EL (cell line): ENCODE measurements at places on chromosomes 7 and 10.
A peak's percentile ranks its signal among the peaks of the same experiment; 100 is the strongest.

GRCh38 chr7:17506095-17506494, 207.6 kb downstream of the AHR start:
- no peak for DNase-seq

GRCh38 chr10:129373231-129373630, 93.8 kb upstream of the MGMT start:
- no peak for DNase-seq

DNA sequence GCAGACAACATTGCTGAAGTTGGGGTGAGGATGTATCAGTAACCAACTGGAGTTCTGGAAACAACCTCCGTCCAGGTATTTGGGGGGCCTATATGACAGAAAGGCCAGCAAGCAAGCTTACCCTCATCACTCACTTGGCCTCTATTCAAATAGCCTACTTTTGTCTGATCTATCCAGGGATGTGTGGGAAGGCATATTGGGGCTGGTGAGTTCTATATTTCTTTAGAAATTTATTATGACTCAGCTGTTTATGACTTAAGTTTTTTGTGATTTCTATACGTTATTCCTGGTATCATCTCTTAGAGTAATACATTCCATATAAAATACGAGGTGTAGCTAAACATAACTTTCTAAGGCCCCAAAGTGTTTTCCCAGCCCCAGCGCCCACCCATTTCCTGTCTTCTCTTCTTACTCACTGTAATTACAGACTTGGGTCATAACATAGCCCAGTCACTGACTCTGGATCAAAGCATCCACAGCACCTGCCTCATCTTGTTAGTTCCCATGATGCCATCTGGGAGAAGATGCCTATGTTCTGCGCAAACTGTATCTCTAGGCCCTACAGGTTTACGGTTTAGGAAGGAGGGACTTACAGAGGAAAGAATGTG, 18.1 kb downstream of the GARS1 start:
- peak; percentile 57 for DNase-seq

GRCh38 chr7:101948650-101949049, 131.2 kb downstream of the CUX1 start:
- no peak for DNase-seq

DNA sequence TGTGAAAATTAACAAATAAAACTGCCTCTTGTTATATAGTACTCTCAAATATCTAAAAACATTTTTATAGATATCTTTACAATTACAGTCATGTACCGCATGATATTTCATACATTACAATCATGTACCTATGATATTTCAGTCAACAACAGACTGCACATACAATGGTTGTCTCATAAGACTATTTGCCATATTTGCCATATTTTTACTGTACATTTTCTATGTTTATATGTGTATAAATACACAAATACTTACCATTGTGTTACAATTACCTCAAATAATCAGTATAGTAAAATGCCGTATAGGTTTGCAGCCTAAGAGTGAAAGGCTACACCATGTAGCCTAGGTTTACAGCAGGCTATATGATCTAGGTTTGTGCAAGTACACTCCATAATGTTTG, 336.0 kb upstream of the PCDH15 start:
- no peak for DNase-seq

DNA sequence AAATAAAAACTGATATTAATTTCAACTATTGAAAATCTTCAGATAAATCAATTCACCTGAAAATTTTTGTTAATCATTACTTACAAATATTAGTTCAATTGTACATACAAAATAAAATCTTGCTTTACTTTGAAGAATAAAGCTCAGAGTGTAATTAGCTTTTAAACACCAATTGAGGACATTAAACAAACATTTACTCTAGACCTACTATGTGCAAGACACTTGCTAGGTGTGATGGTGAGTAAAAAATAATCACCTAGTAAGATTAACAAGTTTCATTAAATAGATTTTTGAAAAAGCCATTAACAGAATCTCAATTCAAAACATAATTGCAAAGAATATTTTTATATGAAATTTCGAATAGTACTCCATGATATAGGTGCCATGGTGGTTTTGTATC, 3.9 kb upstream of the MLLT10 start:
- DNase-seq, result no peak

- no peak for DNase-seq
Measured at GRCh38 chr10:11227103-11227502, 209.4 kb downstream of the CELF2 start.

GRCh38 chr7:85234730-85235129, 47.9 kb upstream of the SEMA3D start:
- no peak for DNase-seq

DNA sequence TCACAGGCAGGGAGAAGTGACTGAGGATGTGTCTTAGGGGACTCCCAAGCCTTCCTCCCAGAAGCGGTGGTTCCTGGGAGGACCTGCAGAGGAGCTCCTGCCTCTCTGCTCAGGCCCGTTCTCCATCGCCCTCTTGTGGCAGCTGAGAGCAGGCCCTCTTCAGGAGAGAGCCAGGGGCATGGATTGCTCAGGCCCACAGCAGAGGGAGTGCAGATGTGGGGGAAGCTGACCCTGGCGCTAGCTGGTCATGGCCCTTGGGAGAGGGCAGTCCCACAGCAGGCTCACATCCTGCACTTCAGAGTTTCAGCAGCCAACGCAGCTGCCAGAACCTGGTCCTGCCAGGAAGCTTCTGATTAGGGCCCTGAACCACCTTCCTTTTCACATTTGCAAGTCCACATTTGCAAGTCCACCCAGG, 94.8 kb upstream of the TARP start:
- peak; percentile 84 for DNase-seq

DNA sequence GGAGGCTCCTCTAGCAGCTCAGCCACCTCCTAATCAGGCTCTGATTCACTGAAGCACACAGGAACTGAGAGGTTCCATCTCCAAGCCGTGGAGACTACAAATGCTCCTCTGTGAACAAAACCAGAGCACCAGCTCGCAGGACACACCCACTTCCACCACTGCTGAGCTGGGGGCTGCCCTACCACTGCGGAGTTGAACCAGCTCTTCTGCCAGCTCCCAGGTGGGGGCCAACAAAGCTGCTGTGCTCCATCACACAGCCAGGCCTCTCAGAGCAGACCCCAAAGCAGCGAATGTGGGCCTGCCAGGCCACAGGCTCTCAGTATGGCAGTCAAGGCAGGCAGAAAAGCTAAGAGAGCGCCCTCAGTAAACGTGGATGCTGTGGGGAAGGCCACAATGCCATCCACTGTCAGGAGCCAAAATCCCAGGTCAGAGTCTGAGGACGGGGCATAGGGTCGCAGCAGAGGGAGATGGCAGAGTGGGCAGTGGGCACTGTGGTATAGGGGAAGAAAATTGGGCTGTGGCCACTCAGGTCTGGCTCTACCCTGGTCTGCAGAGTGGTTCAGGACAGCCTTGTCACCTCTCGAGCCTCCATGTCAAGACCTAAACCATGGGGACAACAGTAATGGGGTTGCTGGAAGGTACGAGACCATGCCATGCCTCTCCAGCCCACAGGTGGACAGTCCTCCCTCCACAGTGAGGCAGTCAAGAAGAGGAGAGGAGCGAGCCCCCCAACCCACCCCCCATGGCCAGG, 82.1 kb downstream of the GRID1 start:
- no peak for DNase-seq

GRCh38 chr10:74906611-74907198, 80.3 kb downstream of the KAT6B start:
- DNase-seq, result no peak

- no peak for DNase-seq
Measured at GRCh38 chr10:26792758-26793495, 67.8 kb downstream of the ABI1 start.

DNA sequence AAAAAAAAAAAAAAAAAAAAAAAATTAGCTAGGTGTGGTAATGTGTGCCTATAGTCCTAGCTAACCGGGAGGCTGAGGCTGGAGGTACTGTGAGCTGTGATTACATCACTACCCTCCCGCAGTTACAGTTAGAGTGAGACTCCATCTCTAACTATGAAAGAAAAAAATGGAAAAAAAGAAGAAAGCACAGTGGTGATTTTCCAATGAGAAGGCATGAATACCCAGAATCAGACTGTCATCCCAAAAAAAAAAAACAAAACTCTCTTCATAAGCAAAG, 269.9 kb upstream of the MKLN1 start:
- no peak for DNase-seq

GRCh38 chr10:61837755-61838171, 63.7 kb upstream of the ARID5B start:
- peak; percentile 47 for DNase-seq

DNA sequence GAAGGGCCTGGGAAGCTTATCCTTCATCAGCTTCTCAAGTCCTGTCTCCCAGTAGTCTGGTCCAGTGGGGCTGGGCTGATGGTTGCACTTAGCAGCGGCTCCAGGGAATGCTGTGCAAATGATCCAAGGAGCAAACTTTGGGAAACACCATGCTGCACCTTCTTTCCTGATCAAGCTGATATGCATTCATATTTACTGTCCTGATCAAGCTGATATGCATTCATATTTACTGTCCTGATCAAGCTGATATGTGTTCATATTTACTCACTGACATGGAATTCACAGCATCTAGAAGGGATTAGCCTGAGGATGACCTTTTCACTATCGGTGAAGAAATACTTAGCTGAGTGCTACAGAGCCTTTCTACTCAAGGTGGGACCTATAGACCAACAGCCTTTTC, 330.7 kb downstream of the BMPER start:
- no peak for DNase-seq

- DNase-seq, result no peak
Measured at GRCh38 chr7:132321387-132321786, 254.9 kb downstream of the PLXNA4 start.

DNA sequence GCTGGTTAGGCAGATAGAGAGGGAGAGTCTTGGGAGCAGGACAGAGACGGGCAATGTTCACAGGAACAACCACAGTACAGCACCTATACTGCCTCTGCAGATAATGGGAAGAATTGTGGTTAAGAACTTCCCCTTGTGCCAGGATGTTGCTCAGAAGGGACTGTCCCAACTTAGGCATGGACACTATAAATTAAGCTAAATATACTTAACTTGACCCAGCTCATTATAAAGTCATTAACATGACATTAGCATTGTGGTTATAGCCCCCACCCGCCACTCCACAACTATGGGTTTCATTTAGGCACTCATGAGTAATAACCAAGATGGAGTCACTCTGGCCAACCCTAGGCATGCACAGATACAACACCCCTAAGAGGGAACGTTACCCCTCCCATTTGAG, 310.9 kb upstream of the NRG3 start:
- no peak for DNase-seq

GRCh38 chr7:92781117-92781720, 55.2 kb downstream of the CDK6 start:
- DNase-seq, result no peak

DNA sequence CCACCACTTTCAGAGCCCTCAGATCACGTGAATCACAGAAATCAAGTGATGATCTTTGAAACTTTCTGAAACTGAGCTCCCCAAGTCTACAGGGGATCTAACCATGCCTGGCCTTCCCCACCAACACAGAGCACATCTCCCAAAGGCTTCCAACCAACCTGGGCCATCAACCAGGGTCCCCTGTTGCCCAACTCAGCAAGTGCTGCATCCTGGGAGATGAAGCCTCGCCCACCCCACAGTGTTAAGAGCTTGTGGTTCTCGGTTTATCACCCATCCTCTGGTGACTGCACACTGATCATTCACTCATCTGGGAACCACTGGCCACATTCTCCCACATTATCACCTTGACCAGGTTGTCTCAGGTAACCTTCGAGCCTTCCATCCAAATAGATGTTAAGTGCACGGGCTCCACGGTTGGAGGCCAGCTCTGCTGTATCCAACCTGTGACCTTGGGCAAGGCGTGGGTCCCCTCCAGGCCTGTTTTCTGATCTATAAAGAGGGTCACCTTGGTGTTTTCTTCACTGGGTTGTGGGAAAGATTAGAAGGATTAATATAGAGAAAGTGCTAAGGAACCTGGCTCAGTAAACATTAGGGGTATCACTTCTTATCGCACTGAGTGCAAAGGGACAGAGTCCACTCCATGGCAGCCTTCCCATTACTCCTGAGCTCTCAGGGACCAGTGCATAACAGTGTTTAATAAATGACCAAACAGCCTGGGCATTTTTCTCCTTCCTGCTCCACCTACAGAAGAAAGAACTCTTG, 3.6 kb downstream of the ZNF488 start:
- DNase-seq, result no peak

- DNase-seq, result peak; percentile 84
Measured at GRCh38 chr7:43248961-43249822, 136.7 kb downstream of the HECW1 start.

DNA sequence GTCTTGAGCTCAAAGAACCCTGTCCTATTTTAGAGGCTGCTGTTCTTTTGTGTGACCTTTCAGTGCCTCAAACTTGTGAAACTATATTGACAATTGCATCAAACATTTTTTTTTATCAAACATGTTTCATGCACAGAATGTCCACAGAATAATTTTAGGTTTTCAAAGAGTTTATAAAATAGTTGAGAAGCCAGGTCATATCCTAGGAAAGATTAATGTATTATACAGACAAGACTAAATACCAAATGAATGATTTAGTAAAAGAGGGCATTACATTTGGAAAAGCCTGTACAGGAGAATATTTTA, 67.0 kb downstream of the CDK6 start:
- DNase-seq, result no peak

- DNase-seq, result no peak
Measured at GRCh38 chr10:34861293-34862021, 46.4 kb upstream of the PARD3 start.

GRCh38 chr10:65570143-65571010, 1355.5 kb upstream of the LRRTM3 start:
- peak; percentile 42 for DNase-seq

GRCh38 chr10:131161087-131161486, 150.4 kb downstream of the TCERG1L start:
- DNase-seq, result no peak

DNA sequence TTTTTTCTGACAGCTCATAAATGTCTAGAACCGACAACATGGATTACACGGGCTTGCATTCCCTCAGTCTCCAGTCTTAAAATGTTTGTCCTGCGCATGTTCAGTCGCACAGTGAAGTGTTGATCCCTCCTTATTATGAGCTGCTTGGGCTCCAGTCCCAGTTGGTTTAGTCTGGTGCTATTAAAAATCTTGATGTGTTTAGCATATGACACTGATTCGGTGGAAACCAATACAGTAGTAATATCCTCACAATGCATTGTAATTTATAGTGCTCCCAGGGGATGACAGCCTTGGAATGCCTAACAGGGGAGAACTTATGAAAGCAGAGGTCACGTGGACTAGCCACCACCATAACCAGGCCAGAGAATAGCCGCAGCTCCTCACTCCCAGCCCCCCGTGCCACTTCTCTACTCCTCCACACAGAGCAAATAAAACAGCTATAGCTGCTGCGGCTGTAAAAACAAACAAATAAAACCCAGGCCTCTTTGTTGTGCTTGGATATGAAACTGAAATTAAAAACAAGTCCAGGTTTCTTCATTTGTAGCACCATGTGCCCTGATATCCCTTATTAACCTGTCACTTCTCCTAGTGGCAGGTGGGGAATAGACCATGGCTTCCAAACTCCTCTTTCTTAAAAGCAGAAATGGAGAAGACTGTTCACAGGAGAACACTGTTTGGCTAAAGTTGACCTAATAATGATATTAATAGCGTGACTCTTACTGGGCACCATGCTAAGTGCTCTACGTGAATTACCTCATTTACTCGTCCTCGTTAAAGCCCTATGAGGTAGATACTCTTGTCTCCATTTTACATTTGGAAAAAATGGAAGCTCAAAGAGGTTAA, 7.7 kb downstream of the DPCD start:
- DNase-seq, result no peak

- peak; percentile 68 for DNase-seq
Measured at GRCh38 chr10:103895411-103896186, 22.4 kb downstream of the STN1 start.
